ENCODE measurements at places on chromosomes 7 and 10.

DNA sequence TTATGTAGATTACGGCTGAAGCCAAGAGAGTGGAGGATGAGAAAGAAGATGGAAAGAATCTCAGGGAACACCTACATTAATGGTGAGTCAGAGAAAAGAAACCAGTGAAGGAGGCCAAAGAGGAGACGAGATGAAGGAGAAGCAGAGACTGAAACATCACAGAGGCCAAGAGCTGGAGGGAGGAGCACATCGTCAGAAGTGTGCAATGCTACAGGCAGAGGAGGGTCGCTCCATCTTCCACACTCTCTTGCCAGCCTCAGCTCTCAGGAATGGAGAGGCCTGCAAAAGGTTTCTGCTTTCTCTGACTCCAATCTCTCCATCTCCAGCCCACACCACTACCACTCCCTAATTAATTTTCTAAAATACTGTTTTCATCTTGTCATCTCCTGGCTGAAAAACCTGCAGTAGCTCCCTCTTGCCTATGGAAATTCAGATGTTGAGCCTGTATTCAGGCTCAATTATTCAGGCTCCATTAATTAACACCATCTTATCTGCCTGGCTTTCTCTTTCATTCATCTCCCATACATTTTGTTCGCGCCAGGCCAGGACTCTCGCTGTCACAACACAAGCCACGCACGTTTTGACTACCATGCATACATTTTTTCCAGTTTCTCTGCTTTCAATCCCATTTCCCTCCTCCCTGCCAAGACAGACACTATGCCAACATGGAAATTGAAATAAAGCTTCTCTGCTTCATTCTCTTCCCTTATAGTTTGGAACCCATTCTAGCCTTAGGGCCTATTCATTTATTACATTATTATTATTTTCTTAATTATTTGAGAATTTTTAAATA, 165.8 kb downstream of the INHBA start:
- DNase-seq: no peak

DNA sequence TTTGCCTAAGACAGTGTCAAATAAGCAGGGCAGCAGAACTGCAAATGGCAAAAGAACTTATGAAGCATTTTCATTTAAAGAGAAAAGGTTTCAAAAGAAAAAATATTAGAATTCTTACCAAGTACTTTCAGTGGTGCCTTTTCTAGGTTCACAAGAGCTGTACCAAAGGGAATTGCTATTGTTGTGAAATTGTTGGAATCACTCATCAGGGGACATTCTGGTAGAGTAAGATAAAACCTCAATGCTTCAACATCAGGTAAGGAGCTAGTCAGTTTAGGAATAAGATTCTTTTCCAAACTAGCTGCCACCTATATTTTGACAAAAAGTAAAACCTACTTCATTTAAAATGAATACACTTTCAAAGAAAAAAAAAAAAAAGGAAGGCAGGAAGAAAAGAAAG, 85.0 kb downstream of the HERC4 start:
- no peak for DNase-seq

DNA sequence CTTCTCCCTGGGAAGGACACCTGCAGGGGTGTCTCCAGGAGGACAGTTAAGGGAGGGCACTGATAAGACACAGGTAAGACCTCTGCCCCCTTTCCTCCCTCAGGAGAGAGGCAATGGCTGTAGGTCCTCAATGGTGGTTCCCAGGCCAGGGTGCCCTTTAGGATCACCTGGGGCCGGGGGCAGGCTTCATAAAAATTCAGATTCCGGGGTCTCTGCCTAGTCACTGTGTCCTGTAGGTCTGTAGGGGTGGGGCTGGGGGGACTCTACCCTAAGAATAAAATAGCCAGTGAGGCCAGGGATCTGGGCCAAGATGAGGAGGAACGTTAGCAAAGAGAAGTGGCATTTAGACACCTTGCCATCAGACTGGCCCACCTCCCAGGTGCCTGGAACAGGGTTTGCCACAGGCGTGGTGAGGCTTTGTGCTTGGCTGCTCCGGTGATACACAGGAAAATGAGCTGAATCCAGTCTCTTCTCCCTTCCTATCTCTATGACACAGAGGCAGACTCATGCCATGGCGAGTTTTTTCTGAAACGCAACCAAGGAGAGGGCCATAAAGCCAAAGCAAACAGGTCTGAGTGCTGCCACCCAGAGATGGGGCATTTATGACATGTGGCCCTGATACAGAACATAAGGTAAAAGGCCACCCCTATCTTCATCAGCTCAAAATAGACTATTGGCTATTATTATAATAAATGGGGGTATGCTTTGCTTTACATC, 52.6 kb downstream of the SH3PXD2A start:
- DNase-seq: no peak

- DNase-seq: no peak
These were observed 9.9 kb upstream of the CALML5 start for GRCh38 chr10:5509236-5509635.

- DNase-seq: peak; percentile 87
These were observed 31.7 kb downstream of the CYCS start for GRCh38 chr7:25093268-25093826.
